ENCODE measurements at places on chromosomes 6 and 20.

DNA sequence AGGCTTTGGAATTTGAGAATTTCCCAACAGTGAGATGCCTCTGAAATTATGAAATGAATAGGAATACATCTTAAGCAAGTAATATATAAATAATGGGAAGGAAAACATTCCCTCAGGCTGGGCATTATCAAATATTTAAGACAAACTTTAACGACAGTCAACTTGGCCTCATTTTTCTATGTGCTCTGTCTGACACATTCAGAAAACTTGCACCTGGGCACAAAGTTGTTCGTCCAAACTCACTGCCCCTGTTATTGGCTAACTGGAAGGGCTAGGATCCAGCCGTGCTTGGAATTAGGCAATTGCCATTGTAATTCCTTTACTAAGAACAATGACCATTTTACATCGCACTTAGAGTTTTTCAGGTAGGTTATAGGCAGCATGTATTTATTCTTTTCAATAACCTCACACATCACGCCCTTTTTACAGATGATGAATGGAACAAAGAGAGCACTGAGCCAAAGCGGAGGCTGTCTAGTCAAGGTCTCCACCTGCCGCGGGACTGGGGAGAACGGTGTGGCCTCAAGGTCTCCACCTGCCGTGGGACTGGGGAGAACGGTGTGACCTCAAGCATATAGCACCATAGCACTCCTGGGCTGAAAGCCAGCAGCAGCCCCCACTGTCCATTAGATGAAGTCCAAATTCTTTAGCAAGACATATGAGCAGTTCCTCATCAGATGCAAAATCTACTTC, 40.7 kb upstream of the FOXQ1 start:
- H3K27ac ChIP-seq, result no peak overlapping the region
- no peaks in the 10 kb centered on the region for H3K4me1 ChIP-seq
- H3K36me3 ChIP-seq, result no peaks in the 10 kb centered on the region
- H3K4me3 ChIP-seq, result no peak overlapping the region
- no peak for DNase-seq

DNA sequence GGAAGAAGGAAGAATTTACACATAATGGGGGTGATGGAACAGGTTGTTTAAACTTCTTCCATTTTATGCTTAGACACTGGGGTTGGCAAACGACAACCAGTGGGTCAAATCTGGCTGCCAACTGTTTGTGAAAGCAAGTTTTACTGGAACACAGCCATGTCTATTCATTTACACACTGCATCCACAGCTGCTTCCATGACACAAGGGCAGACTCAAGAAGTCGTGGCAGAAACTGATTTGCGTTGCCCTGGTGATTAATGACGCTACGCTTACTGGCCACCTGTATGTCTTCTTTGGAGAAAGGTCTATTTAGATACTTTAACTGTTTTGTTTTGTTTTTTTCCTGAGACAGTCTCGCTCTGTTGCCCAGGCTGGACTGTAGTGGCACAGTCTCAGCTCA, 19.0 kb downstream of the CTCFL start:
- no peak overlapping the region for H3K4me3 ChIP-seq
- H3K4me1 ChIP-seq, result peaks cover 4% of the 10 kb centered on the region
- no peak for DNase-seq
- H3K27ac ChIP-seq, result no peak overlapping the region
- H3K27me3 ChIP-seq, result peaks cover 15% of the 10 kb centered on the region

DNA sequence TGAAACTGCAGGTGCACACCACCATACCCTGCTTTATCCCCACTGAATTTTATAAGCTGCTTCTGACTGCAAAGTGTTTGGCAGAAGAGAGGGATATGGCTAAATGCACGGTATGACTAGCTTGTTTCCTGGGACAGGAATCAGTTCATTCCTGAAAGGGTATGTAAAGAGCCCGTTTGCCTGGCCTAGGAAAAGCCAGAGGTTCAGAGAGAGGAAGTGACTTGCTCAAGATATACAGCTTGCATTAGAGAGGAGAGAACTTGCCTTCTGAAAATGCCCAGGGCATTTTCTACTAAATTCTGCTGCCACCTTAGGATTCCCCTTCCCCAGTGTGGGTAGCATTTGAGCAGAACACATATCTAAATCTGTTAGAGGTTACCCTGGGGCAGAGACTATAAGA, 683 bp upstream of the GCNT2 start:
- H3K27me3 ChIP-seq, result no peaks in the 10 kb centered on the region
- H3K4me1 ChIP-seq, result peaks cover 15% of the 10 kb centered on the region
- H3K4me3 ChIP-seq, result no peak overlapping the region
- H3K36me3 ChIP-seq, result no peaks in the 10 kb centered on the region
- peak overlapping the region; percentile 43 for H3K27ac ChIP-seq

GRCh38 chr6:147207351-147207750, 3.1 kb downstream of the STXBP5 start:
- H3K27me3 ChIP-seq, result no peaks in the 10 kb centered on the region
- H3K4me3 ChIP-seq, result peak overlapping the region; percentile 92
- no peak for DNase-seq
- H3K4me1 ChIP-seq, result peaks cover 28% of the 10 kb centered on the region
- H3K36me3 ChIP-seq, result no peaks in the 10 kb centered on the region
- no peak overlapping the region for H3K27ac ChIP-seq

GRCh38 chr6:47535316-47536225, 58.0 kb downstream of the CD2AP start:
- no peaks in the 10 kb centered on the region for H3K27me3 ChIP-seq
- no peak overlapping the region for H3K4me3 ChIP-seq

DNA sequence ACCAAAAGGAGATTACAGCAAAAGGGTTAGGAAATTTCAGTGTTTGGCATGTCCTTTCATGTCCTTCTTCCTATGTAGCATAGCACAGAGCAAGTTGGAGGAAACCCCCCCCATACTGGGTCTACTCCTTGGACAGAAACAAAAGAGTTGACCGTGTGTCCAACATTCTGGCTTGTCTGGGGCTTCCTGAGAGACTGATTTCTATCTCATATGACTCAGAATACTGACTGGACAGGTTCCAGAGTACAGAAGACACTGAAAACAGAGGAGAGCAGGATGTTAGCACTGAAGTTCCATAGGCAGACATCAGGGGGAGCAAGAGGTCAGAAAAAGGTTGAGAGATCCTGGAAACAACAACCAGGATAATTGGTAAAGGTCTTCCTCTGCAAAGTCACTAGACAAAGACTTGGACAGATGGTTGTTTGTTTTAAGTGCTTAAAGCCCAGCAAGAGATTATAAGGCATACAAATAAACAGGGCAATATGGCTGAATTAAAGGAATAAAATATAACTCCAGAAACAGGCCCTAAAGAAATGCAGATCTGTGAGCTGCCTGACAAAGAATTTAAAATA, 48.4 kb downstream of the USP49 start:
- no peaks in the 10 kb centered on the region for H3K36me3 ChIP-seq
- no peak overlapping the region for H3K4me3 ChIP-seq
- DNase-seq, result peak; percentile 62
- no peaks in the 10 kb centered on the region for H3K27me3 ChIP-seq
- peaks cover 14% of the 10 kb centered on the region for H3K4me1 ChIP-seq

GRCh38 chr6:87391334-87391733, 16.4 kb upstream of the CFAP206 start:
- no peaks in the 10 kb centered on the region for H3K27me3 ChIP-seq
- H3K27ac ChIP-seq, result no peak overlapping the region
- no peak overlapping the region for H3K4me3 ChIP-seq
- DNase-seq, result no peak

GRCh38 chr6:148854992-148855391, 108.2 kb downstream of the UST start:
- no peaks in the 10 kb centered on the region for H3K36me3 ChIP-seq
- no peak overlapping the region for H3K4me3 ChIP-seq
- H3K27me3 ChIP-seq, result no peaks in the 10 kb centered on the region
- H3K4me1 ChIP-seq, result peaks cover 48% of the 10 kb centered on the region
- H3K27ac ChIP-seq, result no peak overlapping the region

GRCh38 chr20:19784511-19785172, 26.6 kb downstream of the RIN2 start:
- peaks cover 39% of the 10 kb centered on the region for H3K4me1 ChIP-seq
- no peak overlapping the region for H3K4me3 ChIP-seq
- DNase-seq, result no peak
- H3K27me3 ChIP-seq, result no peaks in the 10 kb centered on the region
- peak overlapping the region; percentile 47 for H3K27ac ChIP-seq

DNA sequence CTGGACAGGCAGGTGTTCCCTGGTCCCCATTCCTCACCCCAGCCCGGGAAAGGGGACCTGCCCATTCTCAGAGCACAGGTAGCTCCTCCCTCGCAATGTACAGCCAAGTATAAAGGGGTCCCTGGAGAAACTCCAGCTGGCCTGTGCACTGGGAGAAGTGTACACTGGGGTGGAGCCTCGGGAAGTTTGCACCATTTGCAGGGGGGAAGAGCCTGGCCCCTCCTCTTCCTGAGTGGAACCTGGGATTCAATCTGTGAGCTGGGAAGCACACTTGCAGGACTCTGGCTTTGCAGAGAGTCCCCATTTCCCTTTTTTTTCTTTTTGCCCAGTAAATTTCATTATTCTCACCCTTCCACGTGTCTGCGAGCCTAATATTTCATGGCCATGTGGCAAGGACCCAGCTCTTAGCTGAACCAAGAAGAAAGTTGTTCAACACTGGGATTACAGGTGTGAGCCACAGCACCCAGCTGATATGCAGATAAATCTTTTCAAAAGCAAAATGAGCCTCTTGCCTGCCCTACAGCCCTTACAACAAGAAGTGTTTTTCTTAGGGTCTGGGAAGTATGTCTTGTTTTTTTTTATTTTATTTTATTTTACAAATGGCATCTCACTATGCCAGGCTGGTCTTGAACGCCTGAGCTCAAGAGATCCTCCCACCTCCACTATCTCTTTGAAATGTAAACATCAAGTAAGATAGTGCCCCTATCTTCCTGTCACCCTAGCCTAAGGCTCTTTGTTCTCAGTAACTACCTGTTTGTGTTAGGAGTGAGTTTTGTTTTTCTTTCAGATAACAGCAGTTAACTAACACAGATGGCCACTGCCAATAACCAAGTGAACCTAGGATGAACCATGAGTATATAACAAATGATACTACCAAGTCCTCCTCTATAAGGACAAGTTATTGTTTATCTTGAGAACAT, 9.3 kb upstream of the RNGTT start:
- no peak overlapping the region for H3K27ac ChIP-seq
- no peak overlapping the region for H3K4me3 ChIP-seq
- no peaks in the 10 kb centered on the region for H3K4me1 ChIP-seq

DNA sequence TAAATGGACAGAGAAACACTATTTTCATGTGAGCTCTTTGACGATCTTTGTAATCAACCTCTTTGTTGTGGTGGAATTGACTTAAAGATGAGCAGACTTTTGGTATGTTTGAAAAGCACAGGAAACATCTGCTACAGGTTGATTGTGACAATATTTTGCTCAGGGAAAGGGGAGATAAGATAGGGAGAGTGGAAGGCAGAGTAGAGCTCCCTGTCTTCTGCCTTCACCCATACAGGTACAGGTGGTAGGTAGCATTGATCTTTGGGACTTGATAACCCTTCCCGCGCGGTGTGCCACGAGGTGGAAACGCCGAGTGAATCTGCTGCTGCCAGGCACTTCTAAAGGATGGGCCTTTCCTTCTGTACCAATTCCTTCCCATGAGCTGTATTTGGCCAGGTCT, 183.6 kb downstream of the UTRN start:
- H3K27me3 ChIP-seq, result no peaks in the 10 kb centered on the region
- no peaks in the 10 kb centered on the region for H3K4me1 ChIP-seq
- peaks cover 30% of the 10 kb centered on the region for H3K36me3 ChIP-seq
- no peak overlapping the region for H3K4me3 ChIP-seq
- H3K27ac ChIP-seq, result no peak overlapping the region

DNA sequence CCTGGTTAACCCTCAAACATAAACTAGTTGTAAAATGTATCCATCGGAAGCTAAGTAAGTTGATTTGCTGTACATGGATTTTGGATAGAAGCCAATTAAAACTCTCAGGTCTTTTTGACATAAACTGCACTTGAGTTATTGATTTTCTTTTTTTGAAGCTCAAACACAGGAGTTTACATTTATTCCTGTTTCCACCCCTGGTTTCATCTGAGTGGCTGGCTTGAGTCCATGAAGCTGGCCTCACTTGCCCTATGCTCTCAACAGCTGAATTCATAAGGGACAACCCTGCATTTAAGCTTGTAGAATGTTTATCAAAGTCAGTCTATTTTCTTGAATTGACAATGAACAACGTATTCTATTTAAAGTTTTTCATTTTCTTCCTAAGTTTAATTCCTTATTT, 58.1 kb upstream of the PLEKHG1 start:
- no peak overlapping the region for H3K27ac ChIP-seq
- DNase-seq, result no peak

DNA sequence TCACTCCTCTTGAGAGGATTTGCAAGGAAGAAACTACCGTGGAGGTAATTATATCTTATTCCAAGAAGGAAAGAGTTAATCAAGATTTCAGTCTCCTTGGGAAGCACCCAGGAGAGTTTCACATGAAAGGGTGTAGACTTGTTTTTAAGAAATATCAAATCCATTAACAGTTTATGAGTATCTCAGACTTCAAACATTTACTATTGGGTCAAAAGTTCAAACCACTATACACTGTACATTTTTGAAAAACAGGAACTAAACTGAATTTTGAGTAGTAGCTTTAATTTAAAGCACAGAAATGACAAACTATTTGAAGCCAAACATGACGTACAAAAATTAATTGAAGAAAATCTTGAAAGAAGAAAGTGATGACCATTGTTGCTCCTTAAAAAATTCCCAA, 164.0 kb downstream of the FOXC1 start:
- no peak overlapping the region for H3K27ac ChIP-seq
- no peaks in the 10 kb centered on the region for H3K27me3 ChIP-seq
- no peak overlapping the region for H3K4me3 ChIP-seq
- no peak for DNase-seq
- no peaks in the 10 kb centered on the region for H3K4me1 ChIP-seq

DNA sequence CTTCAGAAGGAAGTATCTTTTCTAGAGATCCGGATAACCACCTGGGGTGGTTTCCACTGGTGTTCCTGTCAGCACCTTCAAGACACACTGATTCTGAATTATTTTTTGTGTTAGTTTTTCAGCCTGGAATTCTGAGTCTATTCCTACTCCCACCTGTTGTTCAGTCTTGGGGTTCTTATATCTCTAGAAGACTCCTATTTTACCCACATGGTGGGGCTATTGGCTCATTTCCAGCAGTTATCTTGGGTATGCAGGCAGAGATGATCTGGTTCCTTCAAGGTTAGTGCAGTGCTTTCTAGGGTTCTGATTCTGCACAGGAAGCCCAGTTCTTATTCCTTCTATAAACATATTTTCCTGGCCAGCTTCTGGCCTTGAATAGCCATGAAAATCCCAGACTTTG, 175.6 kb upstream of the PDE7B start:
- no peak overlapping the region for H3K27ac ChIP-seq
- H3K4me3 ChIP-seq, result no peak overlapping the region
- H3K27me3 ChIP-seq, result no peaks in the 10 kb centered on the region
- DNase-seq, result no peak

Measured in suprapubic skin (tissue), 4 donors.